H4 (cell line): ENCODE measurements at places on chromosomes 11 and 22. TPM values are rescaled to one million over a fixed set of nuclear protein-coding genes. Genes with fewer than 3 reads are reported as not detected.

DNA sequence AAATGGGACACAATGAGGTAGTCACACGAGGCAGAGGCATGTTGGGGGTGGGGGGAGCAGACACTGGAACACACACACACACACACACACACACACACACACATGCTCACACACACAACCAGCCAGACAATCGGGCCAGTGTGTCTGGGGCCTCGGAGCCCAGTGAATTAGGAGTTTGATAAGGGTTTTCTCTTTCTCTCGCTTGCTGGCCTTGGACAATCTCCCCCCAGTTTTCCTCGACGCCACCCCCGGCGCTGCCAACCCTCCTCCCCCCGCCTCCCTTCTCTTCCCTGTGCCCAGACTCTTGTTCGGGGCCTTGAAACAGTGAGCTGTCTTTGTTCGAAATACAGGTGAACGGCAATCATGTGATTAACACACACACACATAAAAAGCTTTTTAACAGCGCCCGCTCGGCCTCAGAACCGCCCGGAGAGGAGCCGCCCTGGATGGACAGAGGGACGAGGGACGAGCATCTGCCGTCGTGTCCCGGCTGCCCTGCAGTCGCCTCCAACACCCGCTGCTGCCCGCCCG lies 1.5 kb upstream of the SOX10 start:
- DNase-seq = no peak

- no peak for DNase-seq
Measured at GRCh38 chr11:98409069-98409468, 611.7 kb upstream of the CNTN5 start.

DNA sequence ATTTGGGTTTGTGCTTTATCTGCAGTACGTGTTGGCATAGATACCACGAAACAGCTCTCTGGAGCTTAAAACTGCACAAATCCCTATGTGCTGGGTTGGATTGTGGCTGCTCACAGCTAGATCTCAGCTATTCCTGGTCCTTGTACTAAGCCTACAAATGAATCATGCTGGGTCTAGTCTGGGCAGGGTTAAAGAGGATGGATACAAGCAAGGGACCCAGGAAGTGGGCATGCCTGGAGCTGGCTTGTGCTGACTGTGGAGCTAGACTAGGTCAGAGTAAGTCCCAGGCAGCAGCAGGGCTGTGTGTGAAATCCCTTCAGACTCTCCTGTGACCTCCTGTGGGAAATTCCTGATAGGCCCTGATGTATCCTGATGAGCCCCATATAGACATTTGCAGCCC lies 3.9 kb upstream of the E2F8 start:
- no peak for DNase-seq

The PHOX2A gene
- total RNA-seq = not detected in 2 replicates

- DNase-seq = no peak
Measured at GRCh38 chr11:23013509-23013908, 153.2 kb upstream of the CCDC179 start.

The GRIA4 gene
- total RNA-seq = 1.0 and 24.9 TPM in 2 replicates

The OR10D3 gene
- not detected in 2 replicates for total RNA-seq

- DNase-seq = peak; percentile 37
Measured at GRCh38 chr11:113286509-113287497, 27.6 kb upstream of the TTC12 start.

DNA sequence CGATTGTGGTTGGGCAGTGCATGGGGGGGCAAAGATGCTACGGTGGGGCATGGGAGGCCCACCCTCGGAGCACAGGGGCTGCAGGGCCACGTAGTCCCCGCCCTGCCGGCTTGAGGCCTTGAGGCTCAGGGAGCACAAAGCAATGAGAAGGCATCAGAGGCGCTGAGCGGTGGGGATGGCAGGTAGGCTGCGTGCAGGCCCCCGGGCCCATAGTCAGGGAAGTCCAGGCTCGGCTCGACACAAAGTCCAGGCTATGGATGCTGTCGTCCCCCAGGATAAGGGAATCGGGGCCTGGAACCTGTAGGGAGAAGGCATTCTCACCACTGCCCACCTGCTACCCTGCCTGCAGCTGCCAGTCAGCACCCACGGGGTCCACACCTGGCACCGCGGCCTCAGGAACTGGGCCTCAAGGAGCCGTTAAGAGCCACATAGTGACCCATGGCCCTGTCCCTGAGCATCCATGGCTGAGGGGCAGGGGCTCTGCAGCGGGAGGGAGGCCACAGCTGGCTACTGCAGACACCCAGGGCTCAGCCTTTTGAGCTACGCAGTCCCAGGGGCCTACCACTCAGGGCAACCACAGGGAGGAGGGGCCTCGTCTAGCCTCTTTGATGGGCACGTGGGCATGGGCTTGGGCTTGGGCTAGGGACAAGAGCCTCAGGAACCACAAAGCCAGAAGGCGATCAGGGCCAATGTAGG lies 179.7 kb downstream of the IGLL1 start:
- DNase-seq = no peak

- no peak for DNase-seq
Measured at GRCh38 chr11:93279851-93280347, 50.6 kb upstream of the DEUP1 start.

GRCh38 chr22:40583053-40583741 lies 53.3 kb downstream of the MRTFA start:
- DNase-seq = no peak

DNA sequence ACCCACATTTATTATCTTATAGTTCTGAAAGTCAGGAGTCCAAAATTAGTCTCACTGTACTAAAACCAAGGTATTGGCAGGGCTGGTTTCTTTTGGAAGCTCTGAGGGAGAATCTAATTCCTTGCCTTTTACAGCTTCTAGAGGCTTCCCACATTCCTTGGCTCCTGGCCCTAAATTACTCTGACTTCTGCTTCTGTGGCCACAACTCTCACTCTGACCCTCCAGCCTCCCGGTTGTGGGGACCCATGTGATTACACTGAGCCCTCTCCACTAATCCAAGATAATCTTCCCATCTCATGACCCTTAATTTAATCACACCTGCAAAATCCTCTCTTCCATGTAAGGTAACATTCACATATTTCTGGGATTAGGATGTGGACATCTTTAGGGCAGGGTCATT lies 110.9 kb downstream of the ARL14EP start:
- DNase-seq = peak; percentile 19

- DNase-seq = peak; percentile 76
Measured at GRCh38 chr11:10792385-10793068, 16.2 kb downstream of the EIF4G2 start.

DNA sequence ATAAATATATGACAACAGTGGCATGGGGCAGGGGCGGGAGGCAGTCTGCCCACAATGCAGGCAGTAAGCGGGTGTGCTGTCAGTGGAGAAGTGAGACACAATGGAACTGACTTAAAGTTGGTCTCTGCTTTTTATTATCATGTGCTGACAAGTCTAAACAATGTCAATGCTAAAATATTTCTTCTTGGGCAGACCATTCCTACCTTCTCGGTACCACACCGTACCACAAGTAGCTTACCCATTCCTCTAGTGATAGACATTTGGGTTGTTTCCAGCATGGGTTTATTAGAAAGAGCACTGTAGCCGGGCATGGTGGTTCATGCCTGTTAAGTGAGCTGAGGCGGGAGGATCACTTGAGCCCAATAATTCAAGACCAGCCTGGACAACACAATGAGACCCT lies 2.6 kb upstream of the CHADL start:
- no peak for DNase-seq

DNA sequence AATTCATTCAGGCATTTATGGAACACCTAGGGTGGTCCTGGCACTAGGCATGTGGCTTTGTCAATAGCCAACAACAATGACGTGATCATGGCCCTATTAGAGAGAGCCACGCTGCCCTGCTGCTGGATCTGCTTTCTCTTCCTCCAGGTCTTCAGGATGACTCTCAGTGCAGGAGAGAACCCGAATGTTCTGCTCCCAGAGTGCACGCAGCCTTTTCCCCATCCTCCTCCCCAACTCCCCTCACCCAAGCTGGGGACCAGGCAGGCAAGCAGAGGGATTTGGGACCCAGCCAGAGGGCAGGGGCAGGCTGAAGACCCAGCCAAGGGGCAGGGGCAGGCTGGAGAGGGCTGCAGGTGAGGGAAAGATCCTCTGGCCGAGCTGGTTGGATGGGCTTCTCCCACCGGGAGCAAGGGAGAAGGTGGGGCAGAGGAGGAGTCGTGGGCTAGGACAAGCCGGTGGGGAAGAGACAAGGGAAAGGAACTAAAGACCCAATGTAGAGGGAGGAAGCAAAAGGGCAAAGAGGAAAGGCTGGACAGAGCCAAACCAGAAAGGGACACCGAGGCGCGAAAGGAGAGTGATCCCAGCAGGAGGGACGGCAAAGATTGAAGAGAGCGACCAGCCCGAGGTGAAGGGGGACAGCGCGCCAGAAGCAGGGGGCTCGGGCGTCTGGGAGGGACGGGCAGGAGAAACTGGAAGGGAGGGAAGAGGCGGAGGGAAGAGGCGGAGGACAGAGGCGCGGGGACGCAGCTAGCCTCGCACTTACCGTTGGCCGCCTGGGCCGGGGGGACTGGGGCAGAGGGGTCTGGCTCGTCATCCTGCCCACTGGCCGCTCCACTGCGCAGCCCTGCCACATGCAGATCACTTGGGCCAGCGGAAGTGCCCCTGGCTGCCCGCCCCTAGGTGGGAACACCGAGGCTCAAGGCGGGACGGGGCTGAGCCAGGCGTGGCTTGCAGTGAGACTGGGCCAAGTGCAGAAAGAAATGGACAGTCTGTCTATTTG lies at the start of gene KCTD14:
TSS of gene KCTD14 (minus strand) at position 880 of the 1,000 bp plus-strand sequence. CDS start at position 853, 27 bp downstream.
- no peak for DNase-seq

- DNase-seq = peak; percentile 55
Measured at GRCh38 chr11:112525270-112525669, 264.6 kb upstream of the PLET1 start.

- no peak for DNase-seq
Measured at GRCh38 chr11:71171576-71171975, 80.8 kb downstream of the SHANK2 start.

- no peak for DNase-seq
Measured at GRCh38 chr22:44727709-44728108, 24.7 kb upstream of the ARHGAP8 start.

The GDPD4 gene
- not detected in 2 replicates for total RNA-seq

DNA sequence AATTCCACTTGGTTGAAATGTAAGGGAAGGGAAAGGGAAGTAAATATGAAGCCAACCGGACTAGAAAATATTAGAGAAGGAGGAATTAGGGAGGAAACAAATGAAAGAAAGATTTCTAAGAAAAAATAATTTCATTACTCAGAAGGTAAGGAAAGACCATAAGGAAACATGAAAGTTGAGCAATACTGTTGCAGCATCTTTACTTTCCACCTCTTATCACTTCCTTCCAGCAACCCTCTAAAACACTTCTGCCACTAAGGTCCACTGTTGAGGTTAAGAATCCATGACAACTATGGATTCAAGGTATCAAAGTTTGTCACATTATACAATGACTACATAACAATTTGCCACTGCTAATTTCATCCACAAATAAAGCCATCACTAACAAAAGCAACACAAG lies 308.6 kb downstream of the DLG2 start:
- DNase-seq = no peak

The DDIAS gene
- 12.2 and 18.7 TPM in 2 replicates for total RNA-seq

DNA sequence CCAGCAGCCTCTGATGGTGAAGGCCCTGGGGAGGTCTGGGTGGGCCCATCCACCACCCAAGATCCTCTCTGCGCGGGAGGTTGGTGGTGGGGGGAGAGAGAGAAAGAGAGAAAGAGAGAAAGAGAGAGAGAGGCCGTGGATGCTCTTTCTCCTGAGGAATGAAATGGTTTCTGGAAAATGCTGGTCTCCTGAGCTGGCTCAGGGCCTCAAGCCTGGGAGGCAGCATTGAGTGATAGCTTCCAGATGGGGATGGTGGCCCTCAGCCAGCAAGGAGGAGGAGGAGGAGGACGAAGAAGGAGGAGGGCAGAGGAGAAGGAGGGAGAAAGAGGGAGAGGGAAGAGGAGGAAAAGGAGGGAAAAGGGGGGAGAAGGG lies 4.6 kb downstream of the TSPAN32 start:
- DNase-seq = peak; percentile 92

The RFPL2 gene
- total RNA-seq = not detected in 2 replicates

The OR52H1 gene
- total RNA-seq = not detected in 2 replicates

The SERPIND1 gene
- total RNA-seq = not detected in 2 replicates

The MAPK8IP2 gene
- total RNA-seq = 0.29 and 0.41 TPM in 2 replicates

- no peak for DNase-seq
Measured at GRCh38 chr11:86447763-86448480, 73.2 kb downstream of the CCDC81 start.

The RASD2 gene
- total RNA-seq = 0.08 and 0.43 TPM in 2 replicates

- DNase-seq = no peak
Measured at GRCh38 chr11:17611503-17612220, 64.6 kb downstream of the OTOG start.

The PSMC3 gene
- total RNA-seq = 195 and 221 TPM in 2 replicates

DNA sequence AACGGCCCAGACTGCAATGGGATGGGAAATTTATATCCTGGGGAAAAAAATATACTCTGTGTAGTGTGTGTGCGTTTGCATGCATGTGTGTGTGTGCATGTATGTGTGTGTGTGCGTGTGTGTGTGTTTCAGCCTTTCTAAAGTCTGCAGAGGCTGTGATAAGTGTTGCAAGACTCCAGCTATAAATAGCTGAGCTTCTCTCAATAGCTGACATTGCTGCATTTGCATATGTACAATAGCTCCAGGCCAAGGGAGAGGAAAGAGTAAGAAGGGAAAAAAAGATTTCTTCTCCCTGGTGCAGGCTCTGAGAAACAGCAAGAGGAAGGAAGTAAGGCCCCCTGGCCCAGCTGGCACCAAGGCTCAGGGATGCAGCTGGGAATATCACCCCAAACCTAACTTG lies 483.0 kb downstream of the MN1 start:
- DNase-seq = peak; percentile 11

DNA sequence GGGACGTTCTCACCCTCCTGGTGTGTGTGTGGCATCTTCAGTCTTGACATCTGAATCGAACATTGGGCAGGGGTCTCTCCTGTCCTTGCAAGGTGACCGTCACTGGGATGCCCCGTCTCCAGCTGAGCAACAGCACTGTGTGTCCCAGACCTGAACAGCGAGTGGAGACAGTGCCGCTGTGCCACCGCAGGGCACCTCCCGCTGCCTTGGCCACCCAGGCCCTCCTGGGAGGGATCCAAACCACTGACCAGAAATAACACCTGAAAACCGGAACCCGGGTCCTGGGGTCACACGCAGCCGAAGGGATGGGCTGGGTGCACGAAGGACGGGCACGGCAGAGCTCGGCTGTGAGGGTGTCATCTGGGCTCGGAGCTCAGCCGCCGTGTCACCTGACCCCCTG lies 102.2 kb downstream of the BRD1 start:
- DNase-seq = no peak

The PANX3 gene
- not detected in 2 replicates for total RNA-seq

DNA sequence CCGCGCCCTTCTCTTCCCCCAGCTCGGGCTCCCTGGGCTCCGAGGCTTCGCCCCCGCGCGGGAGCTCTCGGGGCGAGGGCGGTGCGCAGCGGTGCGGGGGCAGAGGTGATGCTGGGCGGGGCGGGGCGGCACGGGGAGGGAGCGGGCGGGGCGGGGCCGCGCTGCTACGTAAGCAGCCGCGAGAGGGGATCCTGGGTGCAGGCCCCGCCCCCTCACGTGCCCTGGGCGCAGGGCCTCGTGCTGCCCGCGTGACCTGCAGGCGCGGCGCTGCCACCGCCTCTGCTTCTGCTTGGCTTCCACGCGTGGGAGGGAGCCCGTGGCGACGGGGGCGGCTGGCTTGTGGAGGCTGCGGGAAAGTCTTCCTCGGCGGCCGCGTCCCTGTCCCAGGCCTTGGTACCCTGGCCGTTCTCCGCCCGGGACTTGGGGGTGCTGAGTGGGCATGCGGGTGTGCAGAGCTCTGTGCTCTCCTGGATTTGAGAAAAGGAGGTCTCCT lies 132.6 kb upstream of the HSD17B12 start:
- DNase-seq = no peak

The TEX12 gene
- 0.35 TPM in 1 of 2 replicates, not detected in the other for total RNA-seq

The OR52I1 gene
- not detected in 2 replicates for total RNA-seq

GRCh38 chr11:88266157-88266556 lies 71.4 kb downstream of the CTSC start:
- DNase-seq = no peak

The TRPC6 gene
- 0.02 TPM in 1 of 2 replicates, not detected in the other for total RNA-seq

- DNase-seq = no peak
Measured at GRCh38 chr22:38069372-38070249, 12.4 kb downstream of the PICK1 start.
